Omental fat pad (tissue), 4 donors: ENCODE measurements at places on chromosomes 7 and 10. TPM values are rescaled to one million over a fixed set of nuclear protein-coding genes. Genes with fewer than 3 reads are reported as not detected.

GRCh38 chr10:1654247-1654646, 83.1 kb downstream of the ADARB2 start:
- no peak for DNase-seq

WAC gene
- total RNA-seq: 112 TPM

- no peak for DNase-seq
Measured at GRCh38 chr10:91287276-91287675, 66.8 kb downstream of the PCGF5 start.

PTPRN2 gene
- 2.4 TPM for total RNA-seq

- DNase-seq: no peak
Measured at GRCh38 chr7:121383235-121383910, 12.7 kb downstream of the FAM3C start.

GRCh38 chr7:89200758-89201157, 405.2 kb upstream of the TEX47 start:
- DNase-seq: no peak

- DNase-seq: no peak
Measured at GRCh38 chr7:130875901-130876300, 141.9 kb upstream of the KLF14 start.

NPSR1 gene
- not detected for total RNA-seq

DNA sequence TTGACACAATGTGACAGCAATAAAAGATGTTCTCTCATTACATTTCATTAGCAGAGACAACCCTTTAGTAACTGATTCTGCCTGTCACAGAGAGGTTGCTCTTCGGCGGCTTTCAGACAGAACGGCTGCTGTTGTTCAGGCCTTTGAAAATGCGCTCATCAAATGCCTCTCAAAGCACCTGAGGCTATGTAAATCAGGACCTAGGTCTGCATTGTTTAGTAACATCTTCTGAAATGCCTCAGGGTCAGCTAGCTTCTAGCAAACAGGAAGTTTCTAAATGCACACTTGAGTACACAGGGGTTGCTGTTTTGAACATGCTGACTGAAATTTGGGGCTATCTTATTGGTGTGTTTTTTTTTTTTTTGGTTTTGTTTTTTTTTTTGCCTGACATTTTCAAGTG, 143.3 kb upstream of the DKK1 start:
- DNase-seq: no peak

KLF14 gene
- not detected for total RNA-seq

GRCh38 chr7:1961701-1962276, 271.0 kb downstream of the MAD1L1 start:
- DNase-seq: no peak

SPOCK2 gene
- 24.6 TPM for total RNA-seq

GRCh38 chr10:79070606-79071395, 2.0 kb downstream of the ZMIZ1 start:
- DNase-seq: peak; percentile 65

- DNase-seq: no peak
Measured at GRCh38 chr10:14382022-14382421, 51.3 kb upstream of the FRMD4A start.

ATRNL1 gene
- 5.1 TPM for total RNA-seq

GRCh38 chr7:29289156-29290021, 94.8 kb downstream of the CHN2 start:
- DNase-seq: no peak

GRCh38 chr7:117110480-117111315, 157.4 kb downstream of the ST7 start:
- DNase-seq: no peak

- DNase-seq: no peak
Measured at GRCh38 chr7:32257621-32258020, 187.4 kb upstream of the PDE1C start.

DNA sequence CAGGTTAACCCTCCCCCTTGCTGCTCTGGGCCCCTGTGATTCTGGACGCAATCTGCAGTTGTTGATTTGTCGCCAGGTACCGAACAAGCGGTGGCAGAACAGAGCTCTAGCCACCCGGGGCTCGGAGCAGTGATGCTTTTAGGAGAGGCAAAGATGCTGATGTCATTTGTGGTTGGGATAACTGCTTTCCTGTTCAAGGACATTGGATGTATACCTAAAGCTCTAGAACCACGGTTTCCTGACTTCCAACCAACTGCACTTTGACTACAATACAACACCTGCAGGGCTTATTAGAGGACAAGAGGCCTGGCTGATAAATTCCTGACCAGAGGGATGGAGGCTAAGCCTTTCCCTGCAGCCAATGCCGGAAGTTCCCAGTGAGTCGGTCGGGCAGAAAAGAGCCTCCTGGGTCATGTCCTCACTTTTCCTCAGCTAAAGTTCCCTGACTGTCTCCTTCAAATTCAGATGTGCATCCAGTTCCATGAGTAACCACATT, 6.5 kb upstream of the RBM20 start:
- DNase-seq: no peak

- no peak for DNase-seq
Measured at GRCh38 chr10:77293773-77294172, 343.8 kb downstream of the KCNMA1 start.

FGFBP3 gene
- total RNA-seq: 3.0 TPM

GRCh38 chr10:76649723-76650127, 987.9 kb downstream of the KCNMA1 start:
- DNase-seq: no peak

EGFR gene
- total RNA-seq: 87.2 TPM

MMD2 gene
- not detected for total RNA-seq

- no peak for DNase-seq
Measured at GRCh38 chr7:107631588-107632491, 28.8 kb upstream of the SLC26A4 start.

TUBAL3 gene
- not detected for total RNA-seq

- no peak for DNase-seq
Measured at GRCh38 chr7:26705567-26705966, 158.8 kb downstream of the SKAP2 start.

DNA sequence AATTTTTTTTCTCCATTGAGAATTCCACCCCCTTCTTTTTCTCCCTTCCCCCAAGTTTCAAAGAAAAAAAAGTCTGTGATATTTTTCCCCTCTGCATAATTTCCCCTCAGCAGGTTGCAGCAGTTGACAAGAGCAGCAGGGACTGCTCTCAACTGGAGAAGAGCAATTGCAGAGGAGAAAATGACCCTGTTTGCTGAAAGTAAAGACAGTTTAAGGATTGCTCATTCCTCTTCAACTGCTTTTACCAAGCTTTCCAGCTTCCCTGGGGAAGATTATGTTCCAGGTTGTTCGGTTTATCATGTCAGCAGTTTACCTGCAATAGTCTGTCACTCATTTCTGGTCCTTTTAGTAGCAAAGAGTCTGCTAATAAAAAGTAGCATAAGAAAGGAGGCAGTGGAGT, 16.2 kb downstream of the AGK start:
- DNase-seq: no peak

TMEM140 gene
- total RNA-seq: 85.1 TPM

DNA sequence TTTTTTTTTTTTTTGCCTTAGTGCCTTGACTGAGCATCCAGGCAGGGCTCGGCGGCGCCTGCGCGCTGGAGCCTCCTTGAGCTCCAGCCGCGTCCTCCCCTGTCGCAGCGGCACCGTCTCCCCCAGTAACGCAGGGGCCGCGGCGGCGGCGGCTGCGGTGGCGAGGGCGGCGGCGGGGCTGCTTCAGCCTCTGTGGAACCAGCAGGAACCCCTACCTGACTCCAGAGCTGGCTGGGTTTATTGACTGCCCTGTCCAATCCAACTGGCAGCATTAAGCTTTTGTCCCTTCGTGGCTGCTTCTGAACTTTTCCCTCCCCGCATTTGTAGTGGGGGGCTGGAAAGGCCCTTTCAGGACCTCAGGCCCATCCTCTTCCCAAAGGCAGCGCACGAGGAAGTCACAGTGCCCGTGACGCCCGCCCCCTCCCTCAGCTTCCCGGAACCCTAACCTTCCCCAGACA, at the start of gene GPR85:
Gene GPR85 (minus strand): TSS at position 397 of the 458 bp plus-strand sequence. CDS start 2,106 bp downstream, outside the sequence.
- no peak for DNase-seq

GRCh38 chr7:28280516-28280915, 99.9 kb upstream of the JAZF1 start:
- no peak for DNase-seq

SFTPD gene
- 0.96 TPM for total RNA-seq

DNA sequence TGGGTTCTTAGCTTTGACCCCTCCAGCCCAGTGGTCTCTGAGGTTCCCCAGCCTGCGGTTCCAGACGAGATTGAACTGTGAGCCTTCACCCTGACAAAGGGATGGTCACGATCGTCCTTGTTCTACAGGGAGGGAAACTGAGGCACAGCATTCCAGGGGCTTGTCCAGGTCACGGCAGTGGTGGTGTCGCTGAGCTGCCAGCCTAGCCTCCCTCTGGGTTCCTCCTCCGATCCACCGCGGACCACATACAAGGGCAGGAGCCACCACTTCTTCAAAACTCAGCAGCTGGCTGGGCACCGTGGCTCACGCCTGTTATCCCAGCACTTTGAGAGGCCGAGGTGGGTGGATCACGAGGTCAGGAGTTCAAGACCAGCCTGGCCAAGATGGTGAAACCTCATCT, 35.8 kb downstream of the ELFN1 start:
- peak; percentile 7 for DNase-seq

GRCh38 chr10:31426401-31426800, 107.4 kb downstream of the ZEB1 start:
- no peak for DNase-seq
